CD4-positive, alpha-beta T cell treated with Interleukin-10 for 1 hour (primary cell): ENCODE measurements at places on chromosomes 11 and 22.

- DNase-seq = no peak
Observed at GRCh38 chr11:65537620-65538231, 12.8 kb downstream of the SCYL1 start.

- no peak for DNase-seq
Observed at GRCh38 chr22:41540365-41540764, 3.9 kb downstream of the POLR3H start.

DNA sequence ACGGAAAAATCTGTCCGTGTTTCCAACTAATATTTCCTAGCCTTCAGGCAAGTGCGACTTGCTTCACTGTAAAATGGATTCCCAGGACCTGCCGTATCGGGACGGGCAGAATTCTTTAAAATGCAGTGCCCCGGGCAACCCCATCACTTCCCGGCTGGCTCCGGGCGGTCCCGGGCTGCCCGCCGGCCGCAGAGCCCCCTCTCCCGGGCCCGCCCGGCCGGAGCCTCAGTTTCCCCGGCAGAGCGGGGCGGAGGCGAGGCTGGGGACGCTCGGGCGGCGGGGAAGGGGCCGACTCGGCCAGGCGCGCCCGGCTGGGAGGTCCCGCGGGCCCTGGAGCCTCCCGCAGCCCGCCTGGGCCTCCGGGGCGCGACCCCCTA, 84.2 kb upstream of the WNT7B start:
- DNase-seq = no peak

DNA sequence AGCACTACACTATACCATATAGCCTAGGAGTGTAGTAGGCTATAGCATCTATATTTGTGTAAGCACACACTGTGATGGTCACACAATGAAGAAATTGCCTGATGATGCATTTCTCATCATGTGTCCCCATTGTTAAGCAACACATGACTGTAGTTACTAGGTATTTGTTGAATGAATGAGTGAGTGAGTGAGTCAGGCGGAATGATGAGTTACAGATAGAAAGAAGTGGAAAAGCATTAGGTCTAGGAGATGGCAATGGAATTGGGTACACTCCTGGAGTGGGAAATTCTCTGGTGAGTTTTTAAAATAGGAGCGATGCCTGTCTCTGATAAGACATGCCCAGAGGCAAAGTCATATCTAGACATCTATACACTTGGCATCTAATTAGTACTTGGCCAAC, 160.5 kb upstream of the TBCEL start:
- no peak for DNase-seq

DNA sequence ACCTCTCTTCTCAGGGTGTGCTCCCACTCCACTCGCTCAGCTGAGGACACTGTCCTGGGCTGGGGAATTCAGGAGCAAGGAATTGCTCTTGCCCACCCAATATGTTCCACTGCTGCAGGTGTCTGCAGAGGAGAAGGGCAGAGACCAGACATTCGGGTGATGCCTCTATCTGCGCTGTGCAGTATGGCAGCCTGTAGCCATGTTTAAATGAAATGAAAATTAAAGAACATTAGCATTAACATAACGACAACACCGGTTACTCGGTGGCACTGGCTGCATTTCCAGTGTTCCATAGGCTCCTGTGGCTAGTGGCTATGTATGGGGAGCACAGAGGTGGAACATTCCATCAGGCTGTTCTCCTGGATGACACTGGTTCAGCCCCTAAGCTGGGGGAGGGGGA, 104.4 kb downstream of the NECTIN1 start:
- no peak for DNase-seq

DNA sequence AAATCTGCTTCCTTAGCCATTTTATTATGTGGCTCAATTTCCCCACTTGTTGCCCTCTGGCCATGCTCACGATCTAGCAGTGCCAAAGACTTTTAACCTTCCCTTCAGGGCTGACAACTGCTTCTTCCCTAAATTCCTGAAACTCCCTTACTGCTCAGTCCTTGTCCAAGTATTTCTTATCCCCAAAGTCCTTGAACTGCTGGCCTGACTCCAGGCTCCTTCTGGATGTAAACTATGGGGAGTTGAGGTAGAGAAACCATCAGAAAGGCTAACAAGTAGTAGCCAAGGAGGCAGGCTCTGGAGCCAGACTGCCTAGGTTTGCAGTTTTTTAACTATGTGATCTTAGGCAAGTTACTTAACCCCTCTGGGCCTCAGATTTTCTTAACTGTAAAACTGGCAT, 258.7 kb upstream of the CCDC90B start:
- no peak for DNase-seq

DNA sequence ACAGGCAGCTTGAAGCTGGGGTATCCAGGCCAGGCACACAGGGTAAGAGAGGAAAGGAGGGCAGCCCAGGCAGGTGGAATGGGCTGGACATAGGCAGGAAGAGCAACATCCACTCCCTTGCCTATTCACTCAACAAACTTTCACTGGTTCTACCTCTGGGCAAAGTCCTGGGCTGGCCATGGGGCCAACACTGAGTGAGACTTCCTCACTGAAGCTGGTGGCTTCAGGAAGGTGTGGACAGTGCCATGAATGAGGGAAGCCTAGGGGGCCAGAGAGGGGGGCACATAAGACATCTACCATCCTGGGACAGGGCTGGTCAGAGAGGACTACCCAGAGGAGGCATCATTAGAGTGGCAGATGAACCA, 44.9 kb upstream of the TCF20 start:
- DNase-seq = no peak

- no peak for DNase-seq
Observed at GRCh38 chr11:22641559-22641958, 15.9 kb upstream of the FANCF start.
